ENCODE measurements at places on chromosomes 3 and 15.

GRCh38 chr15:83248151-83249029 is 36.1 kb downstream of the BNC1 start:
- DNase-seq: peak; percentile 55

DNA sequence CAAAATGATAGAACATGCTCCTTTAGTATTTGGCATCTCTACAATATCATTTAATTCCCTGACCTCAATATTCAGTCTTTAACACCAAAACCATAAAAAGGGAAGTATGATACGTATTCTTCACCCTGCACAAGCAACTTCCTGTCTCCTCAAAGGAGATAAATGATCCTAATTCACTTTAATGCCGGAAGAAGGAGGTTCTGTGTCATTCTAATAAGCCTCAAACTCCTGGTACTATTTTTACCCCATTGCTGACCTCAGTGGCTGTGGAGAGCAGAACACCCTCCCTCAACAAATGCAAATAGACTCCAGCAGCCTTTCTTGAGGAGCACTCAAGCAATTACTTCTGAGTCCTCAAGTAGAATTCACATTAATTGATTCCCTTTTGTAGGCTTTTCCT is 173.3 kb downstream of the TMEM108 start:
- DNase-seq: peak; percentile 5

- DNase-seq: no peak
Measured at GRCh38 chr3:77096966-77097890, 57.3 kb downstream of the ROBO2 start.

DNA sequence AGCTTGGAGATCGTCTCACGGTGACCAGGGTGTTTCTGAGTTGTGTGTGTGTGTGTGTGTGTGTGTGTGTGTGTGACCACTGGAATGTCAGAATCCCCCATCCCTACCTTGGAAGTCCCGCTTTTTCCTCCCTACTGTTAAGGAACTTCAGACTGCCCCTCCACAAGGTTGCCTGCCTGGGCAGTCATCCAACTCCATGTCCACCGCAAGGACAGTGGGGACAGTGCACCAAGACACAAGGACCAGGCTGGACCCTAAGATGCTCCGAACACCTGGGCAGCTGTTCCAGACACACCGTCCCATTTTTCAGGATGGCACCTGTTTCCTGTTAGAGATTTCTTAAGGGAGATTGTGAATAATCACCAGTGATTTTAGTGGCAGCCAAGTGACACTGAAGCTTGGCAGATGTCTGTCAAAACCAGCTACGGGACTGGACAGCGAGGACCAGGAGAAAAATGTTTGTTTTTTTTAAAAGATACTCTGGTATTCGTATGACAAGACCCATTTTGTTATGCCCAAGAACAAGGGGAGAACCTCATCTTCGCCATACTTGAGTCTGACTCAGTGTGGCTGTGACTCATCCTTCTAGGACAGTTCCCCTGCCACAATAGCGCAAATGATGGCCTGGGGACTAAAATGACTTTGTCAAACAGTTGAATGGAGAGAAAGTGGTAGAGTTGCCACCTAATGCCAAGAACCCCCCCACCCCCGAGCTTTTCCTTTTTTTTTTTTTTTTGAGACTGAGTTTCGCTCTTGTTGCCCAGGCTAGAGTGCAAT is 15.5 kb downstream of the PAQR9 start:
- DNase-seq: no peak

- DNase-seq: peak; percentile 51
Measured at GRCh38 chr3:17632401-17633100, 109.9 kb downstream of the TBC1D5 start.

DNA sequence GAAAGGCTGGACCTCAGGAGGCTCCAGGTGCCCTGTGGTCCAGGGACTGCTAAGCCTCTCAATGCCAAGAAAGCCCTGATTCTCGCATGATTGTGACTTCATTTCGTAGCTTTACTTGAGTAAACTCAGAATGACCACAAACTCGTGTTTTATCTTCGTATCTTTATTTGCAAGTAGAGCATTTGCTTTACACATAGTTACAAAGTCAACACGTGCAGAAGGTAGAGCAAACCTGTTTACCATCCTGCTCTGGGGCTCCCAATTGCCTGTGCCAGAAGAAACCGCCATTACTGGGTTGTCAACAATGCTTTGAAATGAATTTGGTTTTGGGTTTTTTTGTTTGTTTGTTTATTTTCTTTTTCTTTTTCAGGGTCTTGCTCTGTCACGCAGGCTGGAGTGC is 5.8 kb upstream of the MESP1 start:
- no peak for DNase-seq

GRCh38 chr15:23855947-23856346 is 168.8 kb upstream of the NDN start:
- no peak for DNase-seq

GRCh38 chr3:126053513-126053912 is 30.4 kb downstream of the SLC41A3 start:
- DNase-seq: no peak

- peak; percentile 7 for DNase-seq
Measured at GRCh38 chr3:79367066-79367465, 400.7 kb downstream of the ROBO1 start.

GRCh38 chr15:49620199-49620598 is 419 bp downstream of the FAM227B start:
- no peak for DNase-seq

DNA sequence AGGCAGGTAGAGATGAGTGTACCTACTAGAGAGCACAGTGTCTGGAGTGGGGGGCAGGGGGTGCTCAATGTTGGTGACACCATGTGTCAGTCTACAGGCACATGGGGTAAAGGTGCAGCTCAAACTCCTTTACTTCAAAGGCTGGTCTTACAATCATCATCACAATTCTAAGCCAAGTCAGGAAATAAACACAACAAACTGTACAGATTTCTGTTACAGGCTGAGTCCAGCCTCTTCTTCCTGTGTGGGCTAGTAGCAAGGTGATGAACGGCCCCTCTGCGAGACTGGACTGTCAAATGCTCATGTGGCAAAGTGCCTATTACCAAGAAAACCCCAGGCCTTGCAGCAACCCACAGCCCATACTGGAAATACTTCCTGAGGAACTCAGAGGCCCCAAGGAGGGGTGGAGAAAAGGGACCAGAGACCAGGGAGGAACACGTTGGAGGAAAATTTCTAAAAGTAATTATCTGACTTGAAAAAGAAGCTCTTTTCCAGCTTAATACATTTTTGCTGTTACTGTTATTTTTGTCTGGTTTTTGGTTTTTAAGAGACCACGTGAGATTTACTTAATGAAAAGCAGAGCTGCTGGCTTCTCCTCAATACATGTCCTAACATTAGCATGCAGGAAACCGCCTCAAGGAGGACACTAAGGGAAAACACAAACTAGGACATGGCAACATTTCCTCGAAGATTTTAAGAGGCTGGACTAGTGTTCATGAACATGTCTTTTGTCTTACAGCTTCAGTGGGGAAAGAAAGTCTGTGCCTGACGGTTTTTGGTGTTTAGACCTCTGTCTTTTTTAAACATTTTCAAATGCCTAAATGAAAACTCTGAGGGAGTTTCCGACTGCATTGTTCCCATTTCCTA is 29.5 kb downstream of the TBC1D2B start:
- no peak for DNase-seq

DNA sequence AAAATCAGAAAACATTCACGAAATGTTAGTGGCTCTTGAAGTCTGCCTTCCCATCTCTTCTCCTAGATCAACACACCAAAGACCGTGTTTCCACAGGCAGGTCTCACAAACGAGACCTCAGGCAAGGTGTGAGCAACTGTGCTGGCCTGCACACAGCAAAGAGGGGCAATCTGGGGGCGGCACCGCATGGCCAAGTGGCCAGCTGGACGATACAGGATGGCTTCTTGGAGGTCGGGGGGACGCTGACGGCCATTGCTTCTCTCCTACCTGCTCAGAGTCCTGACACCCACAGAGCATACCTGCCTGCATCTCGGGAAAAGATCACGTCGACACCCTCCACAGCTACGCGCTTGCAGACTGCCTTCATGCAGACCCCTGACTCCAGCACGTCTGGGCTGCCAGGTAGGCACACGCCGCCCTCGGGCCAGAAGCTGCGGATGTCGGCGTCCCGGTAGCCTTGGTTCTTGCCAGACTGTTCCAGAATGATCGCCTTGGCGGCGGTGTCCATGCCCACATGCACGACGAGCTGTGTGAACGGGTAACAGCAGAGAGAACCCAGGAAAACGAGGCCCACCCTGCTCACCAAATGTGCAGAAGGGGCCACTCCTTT is 38.4 kb downstream of the PGPEP1L start:
- DNase-seq: no peak

GRCh38 chr3:36488077-36488789 is 107.9 kb downstream of the STAC start:
- DNase-seq: no peak

GRCh38 chr3:165336786-165337185 is 140.6 kb upstream of the SLITRK3 start:
- no peak for DNase-seq

- no peak for DNase-seq
Measured at GRCh38 chr15:55194256-55194655, 2.5 kb downstream of the RSL24D1 start.

GRCh38 chr3:111694471-111694870 is 99.3 kb upstream of the ZBED2 start:
- no peak for DNase-seq

DNA sequence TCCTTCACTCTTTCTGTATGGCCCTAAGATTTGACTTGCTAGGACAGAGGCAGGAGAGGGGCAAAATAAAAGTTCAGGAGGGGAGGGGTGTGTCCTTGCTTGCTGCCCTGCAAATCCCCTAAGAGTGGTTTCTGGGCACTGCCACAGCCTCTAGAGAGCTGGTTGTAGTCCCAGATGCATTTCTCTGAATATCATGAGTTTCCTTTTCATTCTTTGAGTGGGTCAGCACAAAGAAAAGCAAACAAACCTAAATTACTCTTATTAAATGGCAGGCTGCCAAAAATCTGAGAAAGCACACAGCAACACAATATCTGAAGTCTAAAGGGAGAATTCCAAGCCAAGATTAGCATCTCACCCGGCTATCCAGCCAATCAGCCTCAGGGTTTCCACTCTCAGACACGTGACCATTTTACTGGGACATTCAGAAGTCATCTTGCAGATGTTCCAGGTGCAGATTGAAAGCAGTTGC is 919.3 kb downstream of the TUSC7 start:
- peak; percentile 71 for DNase-seq

DNA sequence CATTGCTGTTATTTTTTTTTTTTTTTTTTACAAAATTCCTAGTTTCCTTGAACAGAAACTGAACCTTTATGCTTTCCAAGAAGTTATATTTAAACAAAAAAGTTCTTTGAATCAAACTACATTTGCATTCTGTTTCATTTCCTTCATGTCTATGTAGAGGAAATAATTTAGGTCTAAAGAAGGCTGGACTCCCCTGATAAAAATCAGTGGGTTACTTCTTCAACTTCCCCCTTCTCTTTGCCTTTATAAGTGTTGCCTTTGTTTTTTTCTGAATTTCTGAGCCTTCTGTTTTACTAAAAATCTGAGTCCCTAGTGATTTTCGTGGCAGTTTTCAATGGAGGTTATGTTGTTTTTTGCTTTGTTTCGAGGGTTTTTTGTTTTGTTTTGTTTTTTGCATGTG is 152.8 kb downstream of the CHDH start:
- DNase-seq: no peak

DNA sequence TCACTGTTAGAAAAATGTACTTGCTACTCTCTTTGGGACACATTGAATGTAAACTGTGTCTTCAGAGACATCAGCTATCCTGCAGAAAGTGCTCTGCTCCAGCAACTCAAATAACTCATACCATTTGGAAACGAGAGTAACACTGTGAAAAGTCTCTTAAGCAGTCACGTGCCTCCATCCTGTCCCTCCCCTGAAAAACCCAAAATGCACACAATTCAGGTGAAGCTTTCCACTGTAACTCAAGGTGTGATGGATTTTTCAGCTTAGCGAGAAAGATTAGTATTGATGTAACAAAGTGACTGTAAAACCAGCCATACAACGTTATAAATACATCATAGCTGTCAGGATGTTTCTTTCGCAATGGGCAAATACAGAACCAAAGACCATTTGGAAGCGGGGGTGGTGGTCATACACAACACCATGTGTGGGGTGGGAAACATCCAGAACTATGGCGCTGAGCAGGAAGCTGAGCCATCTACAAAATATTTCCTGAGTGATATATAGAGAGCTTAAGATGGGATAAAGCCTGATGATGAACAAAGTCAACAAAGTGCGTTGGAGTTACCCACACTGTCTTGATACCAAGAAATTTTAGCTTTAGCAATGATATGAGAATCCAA is 332.3 kb downstream of the FOXP1 start:
- peak; percentile 49 for DNase-seq

- DNase-seq: no peak
Measured at GRCh38 chr3:87148020-87148419, 79.1 kb upstream of the CHMP2B start.

DNA sequence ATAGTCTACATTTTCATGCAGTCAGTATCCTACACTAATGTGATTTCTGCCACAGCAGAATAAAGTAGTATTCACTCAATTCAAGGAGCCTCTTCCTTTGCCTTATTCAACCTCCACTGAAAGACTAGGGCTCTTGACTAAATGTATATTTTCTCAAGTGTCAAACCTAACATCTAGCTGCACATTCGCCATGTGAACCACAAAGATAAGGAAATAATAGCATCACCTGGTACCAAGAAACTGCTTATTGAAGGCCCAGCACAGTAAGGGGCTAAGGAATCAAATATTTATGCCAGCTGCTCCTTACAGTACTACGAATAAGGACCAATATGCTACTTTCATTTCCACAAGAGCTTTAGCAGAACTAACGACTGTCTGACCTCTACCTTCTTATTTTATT is 1.3 kb downstream of the SRP14 start:
- DNase-seq: no peak

DNA sequence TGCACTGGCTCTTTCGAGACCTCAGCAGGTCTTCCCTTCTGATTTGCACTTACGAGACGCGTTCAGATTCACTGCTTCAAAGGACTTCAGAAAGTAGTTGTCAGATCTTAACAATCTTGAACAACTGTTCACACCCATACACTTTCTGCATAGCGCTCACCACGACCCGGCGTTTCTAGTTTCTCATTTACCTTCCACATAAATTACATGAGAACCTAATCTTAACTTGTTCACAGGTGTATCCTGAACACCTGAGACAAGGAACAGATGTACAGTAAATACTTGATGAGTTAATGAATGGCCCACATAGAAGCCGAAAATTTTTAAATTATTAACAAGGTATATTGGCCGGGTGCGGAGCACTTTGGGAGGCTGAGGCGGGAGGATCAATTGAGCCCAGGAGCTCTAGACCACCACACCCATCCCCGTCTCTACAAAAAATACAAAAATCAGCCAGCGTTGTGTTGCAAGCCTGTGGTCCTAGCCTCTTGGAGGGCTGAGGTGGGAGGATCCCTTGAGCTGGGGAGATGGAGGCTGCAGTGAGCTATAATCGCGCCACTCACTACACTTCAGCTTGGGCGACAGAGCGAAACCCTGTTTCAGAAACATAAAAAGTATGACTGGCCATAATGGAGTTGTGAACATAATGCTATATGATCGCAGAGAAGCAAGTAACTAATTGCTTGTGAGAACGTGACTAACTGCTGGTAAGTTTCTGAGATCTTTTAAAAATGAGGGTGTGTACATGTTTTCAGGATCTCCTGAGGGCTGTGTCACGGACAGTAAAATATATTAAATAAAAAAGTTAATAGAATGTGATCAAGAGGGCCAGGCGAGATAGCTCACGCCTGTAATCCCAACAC is 984 bp upstream of the SMARCC1 start:
- no peak for DNase-seq

All from stromal cell of bone marrow (primary cell).